ENCODE measurements at places on chromosomes 4 and X.
A peak's percentile ranks its signal among the peaks of the same experiment; 100 is the strongest.

- DNase-seq, result peak; percentile 94
Observed at GRCh38 chr4:7103031-7103606, 35.3 kb upstream of the GRPEL1 start.

DNA sequence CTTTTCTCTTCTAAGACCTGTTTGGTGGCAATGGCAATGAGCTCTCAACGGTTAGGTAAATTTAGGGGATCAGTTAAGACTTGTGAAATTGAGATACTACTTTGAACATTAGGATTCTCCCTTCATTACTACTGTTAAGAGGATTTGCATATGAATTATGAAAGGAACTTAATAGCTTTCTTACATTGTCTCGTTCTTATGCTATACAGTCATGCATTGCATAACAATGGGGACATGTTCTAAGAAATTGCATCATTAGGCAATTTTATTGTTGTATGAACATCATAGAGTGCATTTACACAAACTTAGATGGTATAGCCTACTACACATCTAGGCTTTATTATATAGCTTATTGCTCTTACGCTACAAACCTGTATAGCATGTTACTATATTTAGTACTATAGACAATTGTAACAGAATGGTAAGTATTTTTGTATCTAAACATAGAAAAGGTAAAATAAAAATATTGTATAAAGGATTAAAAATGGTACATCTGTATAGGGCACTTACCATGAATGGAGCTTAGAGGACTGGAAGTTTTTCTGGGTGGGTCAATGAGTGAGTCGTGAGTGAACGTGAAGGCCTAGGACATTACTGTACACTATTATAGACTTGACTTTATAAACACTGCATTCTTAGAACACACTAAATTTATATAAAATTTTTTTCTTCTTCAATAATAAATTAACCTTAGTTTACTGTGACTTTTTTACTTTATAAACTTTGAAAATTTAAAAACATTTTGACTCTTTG lies 62.5 kb downstream of the PAQR3 start:
- no peak for DNase-seq

DNA sequence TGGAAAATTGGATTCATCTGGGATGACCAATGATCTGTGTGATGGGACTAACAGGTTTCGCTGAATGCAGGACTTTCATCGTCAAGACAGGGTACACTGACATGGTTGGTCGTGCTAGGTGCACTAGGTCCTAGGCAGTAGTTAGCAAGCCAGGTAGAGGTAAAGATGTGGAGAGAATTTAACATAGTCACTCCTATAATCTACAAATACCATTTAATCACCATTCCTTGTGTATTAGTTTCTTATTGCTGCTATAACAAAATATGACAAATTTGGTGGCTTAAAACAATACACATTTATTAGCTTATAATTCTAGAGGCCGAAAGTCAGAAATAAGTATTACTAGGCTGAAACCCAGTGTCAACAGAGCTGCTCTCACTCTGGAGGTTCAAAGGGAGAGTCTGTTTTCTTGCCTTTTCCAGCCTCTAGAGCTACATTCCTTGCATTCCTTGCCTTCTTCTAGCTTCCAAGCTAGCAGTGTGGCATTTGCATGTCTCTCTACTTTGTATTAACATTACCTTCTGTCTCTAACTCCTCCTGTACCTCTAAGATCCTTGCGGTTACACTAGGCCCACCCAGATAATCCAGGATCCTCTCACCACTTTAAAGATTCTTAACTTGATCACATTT lies 98.7 kb upstream of the GRIA3 start:
- no peak for DNase-seq

GRCh38 chr4:138330531-138330930 lies 88.4 kb upstream of the SLC7A11 start:
- DNase-seq, result no peak

DNA sequence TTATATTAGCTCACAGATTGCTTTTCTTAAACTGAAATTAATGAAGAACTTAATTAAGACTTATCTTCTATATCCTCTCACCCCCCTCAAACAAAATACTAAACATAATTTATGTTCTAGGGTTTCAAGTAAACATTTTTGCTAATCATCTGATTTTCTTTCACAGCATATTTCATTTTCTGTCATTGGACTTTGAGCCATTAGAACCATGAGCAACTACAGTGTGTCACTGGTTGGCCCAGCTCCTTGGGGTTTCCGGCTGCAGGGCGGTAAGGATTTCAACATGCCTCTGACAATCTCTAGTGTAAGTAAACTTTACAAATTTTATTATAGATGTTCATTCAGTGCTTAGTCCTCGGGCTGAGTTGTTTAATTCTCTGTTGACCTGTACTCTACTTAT lies 3.3 kb downstream of the PDLIM5 start:
- DNase-seq, result peak; percentile 71

DNA sequence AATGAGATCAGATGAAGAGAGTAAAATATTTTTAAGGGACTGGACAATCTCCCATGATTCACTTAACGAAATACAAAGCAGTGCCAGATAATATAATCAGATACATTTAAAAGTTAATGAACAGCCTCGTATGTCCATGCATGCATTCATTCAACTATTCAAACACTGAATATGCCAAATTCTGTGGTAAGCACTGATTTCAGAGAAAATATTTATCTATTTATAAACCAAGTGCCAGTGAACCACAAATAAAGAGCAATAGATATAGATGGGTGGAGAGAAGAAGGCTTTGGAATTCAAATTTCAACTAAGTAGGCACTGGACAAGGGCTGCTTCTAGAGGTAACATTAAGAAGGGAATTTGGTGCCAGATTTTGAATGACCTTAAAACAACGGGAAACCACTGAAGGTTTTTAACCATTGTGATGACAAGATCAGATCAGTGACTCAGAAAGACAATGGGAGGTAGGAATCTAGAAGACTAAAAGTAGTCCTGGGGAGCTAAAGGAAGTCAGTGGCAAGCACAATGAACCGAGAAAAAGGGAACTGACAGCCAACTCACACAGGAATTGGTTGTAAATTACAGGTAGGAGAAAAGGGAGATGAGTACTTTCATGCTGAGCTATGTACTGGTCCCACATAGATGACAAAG lies 14.2 kb downstream of the ELOVL6 start:
- DNase-seq, result no peak

GRCh38 chr4:145260091-145260490 lies 79.7 kb upstream of the OTUD4 start:
- no peak for DNase-seq

DNA sequence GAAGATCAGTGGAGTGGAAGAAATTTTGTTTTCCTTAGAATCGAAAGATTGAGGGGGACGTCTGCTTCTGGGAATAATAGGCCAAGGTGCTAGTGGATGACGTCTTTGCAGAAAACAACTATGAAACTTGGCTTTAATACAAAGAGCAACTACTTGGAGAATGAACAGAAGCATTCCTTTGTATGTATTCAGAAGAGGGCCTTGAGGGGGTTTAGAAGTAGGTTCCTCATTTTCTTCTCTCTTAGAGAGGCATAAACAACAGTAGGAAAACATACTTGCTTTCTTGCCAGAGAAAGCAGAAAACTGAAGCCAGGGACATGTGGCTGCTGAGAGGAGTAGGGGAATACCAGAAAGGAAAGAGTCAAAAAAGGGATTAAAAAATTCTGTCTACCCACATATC lies 167.8 kb downstream of the ZNF330 start:
- no peak for DNase-seq

- DNase-seq, result no peak
Observed at GRCh38 chr4:186025408-186025690, 43.6 kb upstream of the TLR3 start.

- no peak for DNase-seq
Observed at GRCh38 chr4:126738527-126738923, 894.2 kb upstream of the INTU start.

GRCh38 chrX:107826238-107827029 lies 768 bp downstream of the MID2 start:
- peak; percentile 68 for DNase-seq

- DNase-seq, result no peak
Observed at GRCh38 chrX:94751611-94752010, 1077.6 kb downstream of the FAM133A start.

GRCh38 chr4:18756671-18757070 lies 735.1 kb upstream of the LCORL start:
- DNase-seq, result no peak

DNA sequence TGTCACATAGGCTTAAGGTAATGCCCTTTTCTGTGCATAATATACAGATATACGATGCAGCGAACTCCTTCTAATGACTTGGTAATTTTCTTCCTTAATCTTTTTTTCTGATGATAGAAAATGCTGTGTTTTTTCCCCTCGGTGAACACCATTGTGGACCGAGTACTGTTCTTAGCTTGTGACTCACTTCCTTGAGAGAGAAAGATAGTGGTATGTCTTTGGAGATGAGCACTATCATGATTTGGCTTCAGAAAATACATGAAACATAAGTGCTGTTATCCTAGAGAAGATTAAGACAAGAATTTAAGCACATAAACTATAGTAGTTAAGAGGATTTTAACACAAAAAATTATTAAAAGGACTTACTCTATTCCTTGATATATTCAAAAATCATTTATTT lies 63.9 kb downstream of the RS1 start:
- no peak for DNase-seq

DNA sequence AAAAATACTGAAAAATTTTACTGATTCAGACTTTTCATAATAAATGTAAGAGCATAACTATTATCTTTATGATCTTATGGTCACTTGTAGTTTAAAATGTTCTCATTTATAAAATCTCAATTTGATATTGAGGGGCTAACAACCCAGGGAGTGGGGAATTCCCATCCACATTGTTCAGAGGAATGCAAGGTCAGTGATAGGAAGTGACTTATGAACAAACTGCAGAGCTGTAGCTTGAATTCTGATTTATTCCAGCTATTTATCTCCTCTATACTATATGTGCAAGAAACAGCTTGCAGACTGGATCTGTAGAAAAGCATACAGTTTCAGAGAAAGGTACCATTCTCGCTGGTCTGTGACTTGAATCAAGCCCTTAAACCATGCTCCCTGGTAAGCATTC lies 61.6 kb downstream of the SEC24D start:
- DNase-seq, result no peak

DNA sequence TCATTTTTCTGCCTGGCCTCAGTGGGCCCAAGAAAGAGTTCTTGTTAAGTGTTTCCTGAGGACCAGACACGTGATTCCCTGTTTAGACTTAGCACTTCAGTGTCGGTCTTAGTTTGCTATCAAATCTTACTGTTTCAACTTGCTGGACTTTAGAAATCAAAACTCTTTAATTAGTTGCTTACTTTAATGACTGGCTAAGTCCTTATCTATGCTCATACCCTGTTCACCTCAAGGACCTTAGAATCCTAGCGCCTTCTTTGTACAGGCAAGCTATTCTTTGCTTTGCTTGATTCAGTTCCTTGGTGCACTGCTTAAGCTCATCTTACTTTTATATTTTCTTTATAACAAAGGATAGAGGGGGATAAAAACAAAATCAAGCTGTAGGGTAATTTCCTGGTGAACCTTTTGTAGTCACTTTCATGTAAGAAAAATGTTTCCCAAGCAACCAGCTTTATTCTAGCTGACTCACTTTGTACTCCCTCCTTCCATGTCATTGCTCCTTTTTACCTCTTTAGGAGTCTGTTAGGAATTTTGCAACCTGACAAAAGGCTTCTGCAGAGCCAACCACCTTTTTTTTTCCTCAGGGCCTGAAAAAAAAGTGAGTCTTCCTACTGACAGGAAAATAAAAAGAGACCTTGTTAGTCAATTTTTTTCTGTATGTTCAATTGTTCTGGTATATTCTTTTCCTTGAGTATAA lies 14.7 kb downstream of the WDR44 start:
- DNase-seq, result no peak

- peak; percentile 89 for DNase-seq
Observed at GRCh38 chr4:152935143-152935542, 980 bp upstream of the FHDC1 start.

DNA sequence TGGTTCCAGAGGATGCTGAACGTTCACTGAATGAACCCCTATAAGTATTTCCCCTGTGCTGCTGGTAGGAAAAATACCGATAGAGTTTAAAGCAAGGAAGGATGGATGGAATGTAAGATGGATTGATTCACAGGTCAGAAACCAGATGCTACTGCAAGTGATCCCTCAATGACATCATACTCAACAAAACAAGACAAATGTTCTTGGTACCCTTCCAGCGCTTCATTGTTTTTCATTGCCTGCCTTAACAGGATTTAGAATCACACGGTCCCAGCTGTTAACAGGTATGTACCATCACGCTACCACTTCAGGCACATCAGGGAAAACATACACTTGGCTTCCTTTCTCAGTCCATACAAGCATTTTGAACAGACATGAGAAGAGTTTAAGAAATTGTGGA lies 118.1 kb upstream of the TLR3 start:
- no peak for DNase-seq

DNA sequence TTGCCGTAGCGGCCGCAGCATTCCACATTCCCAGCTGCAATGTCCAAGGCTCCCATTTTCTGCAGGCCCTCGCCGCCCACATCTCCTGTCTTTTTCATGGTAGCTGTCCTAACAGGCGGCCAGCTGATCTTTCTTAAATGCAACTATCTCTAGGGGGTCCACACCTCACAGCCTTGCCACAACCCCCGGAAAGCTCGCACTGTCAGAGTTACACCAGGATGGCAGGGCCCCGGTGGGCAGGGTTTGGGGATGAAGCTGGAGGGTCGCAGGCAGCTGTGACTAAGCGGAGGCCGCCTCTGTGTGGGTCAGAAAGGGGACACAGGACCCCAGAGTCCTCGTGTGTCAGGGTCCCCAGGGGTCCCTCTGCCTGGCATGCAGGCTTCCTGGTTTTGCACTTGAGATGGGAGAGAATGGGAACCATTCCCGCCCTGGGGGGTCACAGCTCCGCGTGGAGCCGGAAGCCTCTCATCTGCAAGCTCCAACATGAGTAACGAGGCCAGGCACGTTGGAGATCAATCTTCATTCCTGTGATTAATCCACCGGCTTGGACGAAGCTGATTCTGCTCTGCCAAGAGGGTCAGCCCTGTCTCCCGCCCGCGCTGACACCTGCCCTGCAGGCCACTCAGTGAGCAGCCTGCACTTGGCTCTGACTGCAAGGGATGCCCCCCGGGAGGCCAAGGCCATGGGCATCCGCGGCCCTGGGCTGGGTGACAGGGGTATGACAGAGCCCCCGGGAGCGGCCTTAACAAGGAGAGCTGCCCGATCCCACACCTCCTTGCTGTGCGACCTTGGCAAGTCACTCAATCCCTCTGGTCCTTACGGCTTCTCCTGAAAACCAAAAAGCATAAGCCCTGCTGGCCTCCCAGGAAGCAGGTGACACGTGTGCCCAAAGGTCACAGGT lies 97.9 kb downstream of the ADRA2C start:
- DNase-seq, result no peak

DNA sequence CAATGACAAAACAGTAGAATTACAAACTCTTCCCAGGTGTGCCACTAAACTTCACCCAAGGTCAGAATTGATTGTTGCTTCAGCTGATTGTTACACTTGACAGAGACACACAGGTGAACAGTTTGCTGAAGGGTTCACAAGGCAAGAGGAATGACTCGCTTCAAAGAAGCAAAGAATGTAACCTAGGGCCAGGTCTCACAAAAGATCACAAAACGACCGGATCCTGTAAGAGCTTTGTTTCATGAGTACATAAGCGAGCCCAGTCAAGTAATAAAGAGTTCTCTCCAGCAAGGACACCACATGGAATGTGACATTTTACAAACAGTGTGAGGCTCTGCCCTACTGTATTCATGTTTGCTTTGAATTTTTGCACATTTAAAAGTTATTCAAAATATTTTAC lies 9.1 kb downstream of the LNX1 start:
- no peak for DNase-seq
